ENCODE measurements at places on chromosomes 4 and X.

DNA sequence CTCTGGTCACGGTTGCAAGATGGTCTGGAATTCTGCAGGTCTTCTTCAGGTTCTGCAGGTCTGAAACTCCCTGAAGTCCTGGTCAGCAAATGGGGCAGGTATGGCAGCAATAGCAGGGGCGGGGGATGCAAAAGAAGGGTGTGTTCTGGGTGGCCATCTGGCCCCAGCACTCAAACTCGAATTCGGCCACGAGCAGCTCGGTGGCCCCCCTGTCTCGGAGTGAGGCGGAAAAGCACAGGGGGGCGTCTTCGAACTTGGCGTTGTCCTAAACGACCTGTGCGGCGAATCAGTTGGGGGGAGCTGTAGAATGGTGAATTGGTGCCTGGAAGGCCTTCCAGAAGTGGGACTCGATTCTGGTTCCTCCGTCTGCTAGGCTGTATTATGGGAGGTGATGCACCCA, 2.1 kb downstream of the RTL5 start:
- no peak for DNase-seq

- no peak for DNase-seq
Measured at GRCh38 chrX:100477467-100477866, 67.4 kb upstream of the PCDH19 start.

- DNase-seq: no peak
Measured at GRCh38 chr4:81335122-81335912, 120.3 kb upstream of the PRKG2 start.

- DNase-seq: no peak
Measured at GRCh38 chr4:56198265-56198664, 189.0 kb downstream of the AASDH start.

- DNase-seq: peak; percentile 17
Measured at GRCh38 chrX:33434256-33435092, 223.1 kb upstream of the DMD start.

Data from right renal pelvis (tissue), 4 donors.